Activated CD4-positive, alpha-beta T cell treated with anti-CD3 and anti-CD28 coated beads, Interleukin-2, amount 50 U/mL, for 48 hours (primary cell): ENCODE measurements at places on chromosomes 3 and 15.

DNA sequence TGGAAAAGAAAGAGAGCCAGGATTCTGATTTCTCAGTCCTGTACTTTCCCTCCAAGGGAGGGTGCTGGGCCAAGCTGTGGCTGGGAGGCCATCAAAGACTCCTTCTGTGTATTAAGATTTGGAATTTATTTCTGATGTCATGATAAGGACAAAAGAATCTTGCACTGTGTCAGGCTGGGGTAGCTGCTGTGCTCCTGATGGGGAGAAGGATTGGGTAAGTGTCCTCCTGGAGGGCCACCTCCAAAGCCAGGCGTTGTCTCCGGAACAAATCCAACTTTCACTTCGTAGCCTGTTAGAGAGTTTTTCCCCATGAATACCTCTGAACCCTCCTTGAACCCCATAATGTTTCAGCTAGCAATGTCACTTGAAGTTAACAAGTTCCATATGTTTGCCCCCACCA, 29.9 kb downstream of the CLDN11 start:
- no peak for DNase-seq

DNA sequence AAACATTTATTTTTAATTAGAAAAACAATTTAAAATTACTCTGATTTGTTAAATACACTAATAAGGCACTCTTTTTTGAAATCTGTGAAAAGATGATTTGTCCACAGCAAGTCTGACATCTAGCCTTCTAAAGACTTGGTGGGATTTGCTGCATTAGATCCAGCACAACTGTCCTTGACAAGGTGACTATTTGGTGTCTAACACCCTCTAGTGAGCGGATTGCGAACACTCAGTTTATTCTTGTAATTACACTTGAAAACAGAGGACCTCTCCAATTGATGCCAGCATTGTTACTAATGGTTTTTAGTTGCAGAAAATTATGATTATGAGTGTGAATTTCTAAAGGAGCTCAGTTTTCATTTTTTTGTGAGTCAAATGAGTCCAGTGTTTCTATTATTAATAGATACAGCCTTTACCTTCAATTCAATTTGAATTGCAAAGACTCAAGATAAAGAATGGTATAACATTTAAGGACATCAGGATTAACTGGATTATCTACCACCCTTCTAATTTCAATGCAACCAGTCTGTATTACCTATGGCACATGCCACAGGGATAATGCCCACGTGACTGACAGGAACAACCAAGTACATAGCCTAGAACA, 29.7 kb upstream of the STRIT1 start:
- DNase-seq = no peak

DNA sequence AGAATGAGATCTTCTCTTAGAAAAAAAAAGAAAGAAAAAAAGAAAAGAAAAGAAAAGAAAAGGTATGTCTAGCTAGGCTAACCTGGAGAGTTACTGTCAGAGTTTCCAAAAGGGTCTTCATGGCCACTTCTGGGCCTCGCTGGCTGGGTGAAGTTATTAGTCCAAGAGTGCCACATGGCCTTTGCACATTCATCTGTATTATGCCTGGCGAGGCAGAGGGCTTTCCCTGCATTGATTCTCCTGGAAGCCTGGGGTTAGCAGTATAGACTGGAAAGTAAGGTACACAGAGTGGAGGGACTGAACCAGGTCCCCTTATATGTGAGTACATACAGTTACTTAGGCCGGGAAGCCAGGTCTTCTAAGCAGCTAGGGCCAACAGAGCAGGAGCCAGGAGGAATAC, 54.8 kb upstream of the CGNL1 start:
- DNase-seq = no peak

GRCh38 chr3:8733332-8734094, at the start of gene CAV3:
Gene CAV3, plus strand, starts transcription at chr3:8733802. Its CDS starts 75 bp downstream, at chr3:8733877.
- DNase-seq = no peak

GRCh38 chr3:62562017-62562416, 188.7 kb upstream of the FEZF2 start:
- no peak for DNase-seq

DNA sequence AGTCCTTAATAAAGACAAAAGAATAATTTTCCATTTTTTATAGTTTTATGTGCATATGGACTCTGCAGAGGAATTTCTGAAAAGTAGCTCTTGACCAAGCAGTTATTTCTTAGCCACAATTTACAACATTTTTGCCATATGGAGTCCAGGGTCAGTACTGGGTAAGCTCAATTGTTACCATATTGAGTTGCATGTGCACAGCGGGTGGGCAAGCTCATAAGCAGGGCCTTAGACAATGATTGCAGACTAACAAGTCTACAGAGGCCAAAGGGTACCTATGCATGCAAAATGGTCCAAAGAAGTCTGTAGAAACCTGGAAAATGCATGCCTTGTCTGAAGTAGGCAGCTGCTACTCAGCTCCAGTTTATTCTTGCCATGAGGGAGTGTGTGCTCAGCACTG, 19.0 kb upstream of the ARHGEF26 start:
- DNase-seq = no peak

GRCh38 chr3:156728267-156728985, 54.0 kb downstream of the TIPARP start:
- DNase-seq = no peak

GRCh38 chr15:97817276-97817890, 143.1 kb upstream of the ARRDC4 start:
- DNase-seq = no peak

DNA sequence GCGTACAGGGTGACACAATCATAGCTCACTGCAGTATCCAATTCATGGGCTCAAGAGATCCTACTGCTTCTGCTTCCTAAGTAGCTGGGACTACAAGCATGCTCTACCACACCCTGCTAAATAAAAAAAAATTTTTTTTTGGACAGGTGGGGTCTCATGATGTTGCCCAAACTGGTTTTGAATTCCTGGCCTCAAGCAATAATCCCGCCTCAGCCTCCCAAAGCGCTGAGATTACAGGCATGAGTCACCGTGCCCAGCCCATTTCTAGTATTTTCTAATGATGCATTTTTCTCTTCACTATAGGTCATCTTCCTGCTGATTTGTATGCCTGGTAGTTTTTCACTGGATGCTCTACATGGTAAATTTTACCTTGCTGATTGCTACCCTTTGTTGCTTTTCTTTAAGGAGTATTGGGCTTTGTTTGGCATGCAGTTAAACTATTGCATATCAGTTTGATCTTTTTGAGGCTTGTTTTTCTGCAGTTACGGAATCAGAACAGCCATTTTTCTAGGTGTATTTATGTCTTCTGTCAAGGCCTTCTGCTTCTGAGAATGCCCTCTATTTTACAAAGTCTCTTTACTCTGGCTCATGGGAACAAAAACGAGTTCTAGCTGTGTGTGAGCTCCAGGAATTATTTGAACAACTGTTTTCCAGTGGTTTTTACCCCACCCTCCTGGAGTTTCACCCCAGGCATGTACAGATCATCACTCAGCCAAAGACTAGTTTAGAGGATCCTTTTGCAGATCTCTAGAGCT, 14.2 kb upstream of the NPTN start:
- DNase-seq = no peak

GRCh38 chr3:196210673-196211556, at the start of gene ZDHHC19:
Gene ZDHHC19, minus strand, starts transcription at chr3:196211400. Its CDS starts 85 bp downstream, at chr3:196211315.
- no peak for DNase-seq

DNA sequence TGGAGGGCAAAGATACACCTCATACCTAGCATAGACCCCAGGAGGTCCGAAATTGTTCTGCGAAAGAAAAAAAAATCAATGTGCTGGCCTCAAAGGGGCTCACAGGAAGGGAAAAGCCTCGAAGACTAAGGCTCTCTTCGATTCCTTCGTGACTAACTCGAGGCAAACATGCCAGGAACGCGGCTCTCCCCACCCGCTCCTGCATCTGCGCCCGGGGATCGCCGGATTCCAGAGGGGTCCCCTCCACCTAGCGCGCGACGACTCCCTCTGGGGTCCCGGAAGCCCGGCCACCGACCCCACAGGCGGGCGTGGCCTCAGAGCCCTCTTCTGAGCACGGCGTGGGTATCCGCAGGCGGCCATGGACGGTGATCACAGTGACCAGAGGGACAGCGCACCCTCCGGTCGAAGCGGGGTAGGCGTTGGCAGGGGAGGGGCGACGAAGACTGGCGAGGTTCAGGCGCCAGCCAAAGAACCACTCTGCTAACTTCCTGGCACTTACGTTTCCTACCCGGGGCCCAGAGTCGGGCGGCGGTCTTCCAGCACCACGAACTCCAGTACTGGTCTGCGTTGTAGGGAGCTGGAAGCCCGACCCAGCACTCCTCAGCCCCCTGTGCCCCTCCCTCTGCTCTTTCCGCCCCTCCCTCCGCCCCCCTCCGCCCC, 515 bp upstream of the EIF3J start:
- DNase-seq = no peak

- DNase-seq = no peak
Observed at GRCh38 chr15:81945014-81945615, 100.7 kb downstream of the MEX3B start.

GRCh38 chr3:194673761-194674160, 1.8 kb upstream of the LSG1 start:
- DNase-seq = no peak

- no peak for DNase-seq
Observed at GRCh38 chr15:79702621-79703020, 194.2 kb downstream of the MTHFS start.
